ENCODE measurements at places on chromosomes 7 and 10.
A peak's percentile ranks its signal among the peaks of the same experiment; 100 is the strongest.

GRCh38 chr7:27157702-27158431 is 1.4 kb upstream of the HOXA7 start:
- DNase-seq, result no peak

- peak; percentile 67 for DNase-seq
These were observed 1.5 kb downstream of the PVRIG start for GRCh38 chr7:100221231-100221718.

DNA sequence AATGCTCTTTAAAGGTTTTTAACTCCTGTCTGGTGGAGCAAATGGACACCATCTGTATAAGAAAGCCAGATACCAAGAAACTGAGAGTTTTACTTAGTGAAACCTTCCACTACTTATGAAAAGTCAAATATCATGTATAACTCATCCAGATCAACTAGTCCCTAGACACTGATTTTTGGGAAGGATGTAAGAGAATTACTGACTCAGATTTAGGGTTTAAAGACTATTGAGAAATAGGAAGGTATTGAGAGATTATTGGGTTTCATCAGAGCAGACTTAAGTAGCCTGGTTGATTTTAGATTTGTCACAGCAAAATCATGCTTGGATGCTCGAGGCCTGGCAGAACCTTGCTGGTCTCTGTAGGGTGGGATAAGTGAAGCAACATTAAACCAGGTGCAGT is 3.1 kb downstream of the CSTF2T start:
- DNase-seq, result no peak

DNA sequence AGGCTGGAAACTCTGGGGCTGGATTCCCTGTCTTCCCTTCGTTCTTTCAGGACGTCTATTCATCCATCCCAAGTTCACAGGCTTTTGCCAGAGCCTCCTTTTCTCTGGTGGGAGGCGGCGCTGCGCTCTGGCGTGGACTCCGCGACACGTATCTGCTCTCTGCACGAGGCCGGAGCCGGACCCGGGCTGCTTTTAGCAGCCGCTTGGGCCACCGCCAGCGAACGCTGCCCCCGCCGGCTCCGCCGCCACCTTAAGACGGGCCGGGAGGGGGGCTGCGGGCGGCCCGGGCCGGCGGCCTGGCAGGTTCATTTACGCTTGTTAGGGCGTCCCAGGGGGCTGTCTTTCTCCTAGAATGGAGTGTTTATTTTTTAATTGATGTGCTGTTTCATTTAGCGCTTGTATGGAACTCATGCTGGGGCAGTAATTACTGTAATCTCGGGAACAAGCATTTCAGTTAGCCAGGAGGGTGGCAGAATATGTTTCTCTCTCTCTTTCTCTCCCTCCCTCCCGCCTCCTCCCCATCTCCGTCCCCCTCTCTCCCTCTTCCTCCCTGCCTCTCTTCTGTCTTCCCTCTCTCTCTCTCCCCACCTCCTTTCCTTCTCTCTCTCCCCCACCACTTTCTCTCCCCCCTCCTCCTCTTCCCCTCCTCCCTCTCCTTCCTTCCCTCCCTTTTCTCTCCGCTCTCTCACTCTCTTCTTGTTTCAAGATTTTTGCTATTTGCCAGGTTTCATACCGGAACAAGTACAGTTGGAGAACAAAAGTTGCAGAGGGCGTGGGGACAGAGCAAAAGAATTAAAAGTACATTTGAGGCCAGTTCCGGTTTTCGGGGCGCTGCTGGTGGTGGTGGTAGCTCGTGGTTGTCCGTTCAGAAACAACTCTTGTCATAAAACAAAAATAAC is 1.3 kb upstream of the FZD8 start:
- DNase-seq, result no peak

DNA sequence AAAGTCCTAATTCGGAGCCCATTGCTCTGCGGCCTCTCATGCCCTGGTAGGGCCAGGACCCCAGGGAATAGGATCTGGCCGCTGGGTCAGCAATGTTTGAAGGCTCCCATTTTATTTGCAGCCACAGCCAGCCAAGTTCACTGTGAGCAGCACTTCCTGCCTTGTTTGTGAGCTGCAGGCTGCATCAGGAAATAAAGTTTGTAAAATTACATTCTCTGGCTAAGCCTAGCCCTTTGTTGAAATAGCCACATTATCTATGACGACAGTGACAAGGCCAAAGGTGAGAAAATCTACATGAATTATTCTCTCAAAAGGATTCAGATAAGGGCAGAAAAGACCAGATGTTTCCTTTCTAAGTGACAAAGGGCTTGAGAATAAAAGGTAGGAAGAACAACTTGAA is 23.7 kb upstream of the ITGB1 start:
- no peak for DNase-seq

GRCh38 chr10:101761226-101761625 is 14.7 kb downstream of the FGF8 start:
- DNase-seq, result no peak

- no peak for DNase-seq
These were observed 203.7 kb downstream of the GRID1 start for GRCh38 chr10:86162696-86163400.

DNA sequence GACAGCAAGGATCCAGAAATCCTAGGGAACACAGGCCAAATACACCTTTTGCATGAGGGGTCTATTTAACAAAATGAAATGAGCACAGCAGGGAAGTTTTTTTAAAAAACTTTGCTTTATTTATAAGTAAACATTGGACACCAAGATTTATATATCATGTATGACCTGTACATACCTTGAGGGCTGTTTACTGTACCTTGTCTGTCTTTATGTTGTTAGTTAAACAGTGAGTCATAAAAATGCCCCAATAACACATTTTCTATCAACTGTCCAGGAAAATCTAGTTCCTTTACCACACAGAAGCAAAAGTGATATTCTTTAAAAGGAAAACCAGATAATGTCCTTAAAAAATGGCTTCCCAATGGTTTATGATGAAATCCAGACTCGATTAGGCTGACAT is 45.1 kb upstream of the AGR3 start:
- no peak for DNase-seq

DNA sequence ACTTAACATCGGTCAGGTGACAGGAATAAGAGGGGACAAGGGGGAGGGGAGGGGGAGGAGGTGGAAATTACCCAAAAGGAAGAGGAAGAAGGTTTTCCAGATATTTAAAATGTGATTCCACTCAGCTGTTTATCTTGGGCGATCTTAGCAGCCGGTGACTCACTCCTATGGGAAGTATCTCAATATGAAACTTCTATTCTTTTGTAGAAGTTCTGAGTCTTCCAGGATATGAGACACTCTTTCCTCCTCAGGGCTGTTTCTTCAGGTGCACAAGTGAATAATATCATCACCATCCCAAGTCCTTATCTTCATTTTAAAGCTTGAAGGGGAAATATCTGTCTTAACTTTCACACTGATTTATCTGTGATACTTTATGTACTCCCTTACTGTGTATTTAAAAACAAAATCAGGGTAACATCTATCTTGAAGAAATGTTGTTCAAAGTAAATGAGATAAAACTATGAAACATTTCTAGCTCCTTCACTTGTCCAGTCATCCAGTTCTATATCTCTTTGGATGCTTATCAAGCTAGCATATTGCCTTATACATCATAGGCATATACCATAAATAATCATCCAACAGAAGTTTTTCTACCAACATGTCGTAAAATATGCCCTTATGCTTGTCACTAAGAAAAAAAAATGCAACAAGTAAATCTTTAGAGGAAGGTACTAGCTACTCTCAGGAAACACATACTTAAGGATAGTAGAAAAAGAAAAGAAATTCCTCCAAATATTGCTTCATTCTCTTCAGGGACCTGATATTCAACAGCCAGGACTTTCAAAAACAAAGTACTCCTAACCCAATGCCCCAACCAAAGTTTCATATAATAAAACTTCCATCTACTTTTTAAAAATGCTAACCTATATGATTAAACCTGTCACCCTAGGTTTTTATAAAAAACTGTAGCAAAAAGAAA is 13.7 kb downstream of the DOCK4 start:
- no peak for DNase-seq

- DNase-seq, result no peak
These were observed 70.0 kb downstream of the WAPL start for GRCh38 chr10:86451604-86451960.

DNA sequence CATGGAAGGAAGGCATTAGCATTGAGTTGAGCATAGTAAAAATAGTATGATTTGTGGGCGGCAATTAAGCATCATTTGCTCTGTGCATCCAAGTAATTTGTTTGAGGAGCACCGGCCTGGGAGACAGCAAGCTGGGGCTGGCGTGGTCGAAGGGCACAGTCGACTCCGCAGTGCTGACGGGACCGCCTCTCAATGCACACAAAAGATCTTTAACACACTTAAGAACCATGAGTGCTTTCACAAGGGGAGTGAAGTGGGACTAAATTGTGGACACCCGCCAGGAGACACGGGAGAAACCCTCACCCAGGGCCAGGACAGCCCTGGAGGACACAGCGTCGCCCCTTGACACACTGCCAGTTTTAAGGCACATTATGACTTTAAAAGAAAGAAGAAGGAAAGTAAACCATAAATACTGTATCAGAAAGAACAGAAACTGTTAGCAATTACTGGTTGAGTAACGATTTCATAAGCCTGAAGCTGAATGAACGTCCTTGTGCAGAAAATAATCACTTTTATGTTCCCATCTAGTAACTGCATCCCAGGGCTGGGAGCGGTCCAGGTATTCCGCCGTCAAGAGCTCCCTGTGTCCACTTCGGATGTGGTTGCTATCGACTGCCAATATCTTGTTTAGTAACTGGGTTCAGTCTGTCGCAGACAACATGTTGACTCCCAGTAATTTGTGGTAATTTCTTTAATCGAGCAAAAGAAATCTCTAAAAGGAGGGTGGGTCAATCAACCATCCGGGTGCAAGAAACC is 102.1 kb downstream of the EBF3 start:
- DNase-seq, result no peak

DNA sequence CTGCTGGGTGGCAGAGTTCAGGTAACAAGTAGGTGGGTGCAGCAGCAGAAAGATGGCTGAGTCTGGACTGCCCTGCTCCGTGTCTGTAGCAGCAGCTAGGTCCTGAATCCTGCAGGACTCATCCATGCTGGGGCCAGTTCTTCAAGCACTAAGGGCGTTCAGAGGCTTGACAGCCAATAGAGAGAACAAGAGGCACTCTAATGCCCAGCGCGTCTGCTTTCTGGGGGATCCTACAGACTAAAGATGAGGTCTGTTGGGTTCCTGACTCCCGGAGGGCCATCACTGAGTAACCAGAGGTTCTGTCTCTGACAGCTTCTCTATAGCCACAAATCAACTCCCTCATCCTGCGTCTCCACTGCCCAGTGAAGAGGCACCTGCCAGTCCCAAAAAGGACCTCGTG is 125.5 kb downstream of the PTPN20 start:
- no peak for DNase-seq

DNA sequence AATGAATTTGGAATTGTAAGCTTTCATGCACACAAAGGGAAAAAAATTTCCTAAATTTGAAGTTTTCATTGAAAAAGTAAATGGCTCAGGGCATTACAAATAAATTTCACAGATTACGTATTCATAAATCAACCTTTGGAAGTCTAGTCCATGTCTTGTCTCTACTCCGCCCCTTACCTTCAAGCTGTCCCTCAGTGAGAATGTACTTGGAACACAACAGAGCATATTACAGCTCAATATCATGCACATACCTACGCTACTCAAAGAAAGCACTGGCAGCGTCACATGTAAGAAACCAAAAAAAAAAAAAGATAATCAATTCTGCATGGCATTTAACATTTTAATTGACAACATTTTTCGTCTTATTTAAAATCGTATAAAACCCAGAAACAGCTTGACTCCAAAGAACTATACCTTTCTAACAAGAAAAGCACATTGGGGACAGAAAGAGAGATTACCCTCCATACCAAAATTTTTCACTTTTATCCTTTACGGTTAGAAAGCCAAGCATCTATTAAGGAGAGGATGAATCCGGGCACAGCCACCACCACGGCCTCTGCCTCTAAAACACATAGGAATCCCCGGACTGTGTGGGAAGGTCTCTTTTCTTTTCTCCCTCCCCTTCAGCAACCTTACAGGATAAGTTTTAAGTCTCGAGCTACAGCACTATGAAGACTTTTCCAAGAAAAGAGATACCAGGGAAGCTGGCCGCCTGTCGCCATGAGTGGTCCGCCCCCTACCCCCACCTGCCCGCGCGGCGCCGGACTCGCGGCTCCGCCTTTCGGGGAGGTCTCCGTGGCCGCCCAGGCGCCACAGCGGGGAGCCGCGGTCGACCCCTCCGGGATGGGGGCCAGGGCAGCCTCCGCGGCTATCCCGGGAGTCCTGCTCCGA is 1.1 kb downstream of the JMJD1C start:
- no peak for DNase-seq

- no peak for DNase-seq
These were observed 202.3 kb upstream of the KLF6 start for GRCh38 chr10:3987143-3987974.

DNA sequence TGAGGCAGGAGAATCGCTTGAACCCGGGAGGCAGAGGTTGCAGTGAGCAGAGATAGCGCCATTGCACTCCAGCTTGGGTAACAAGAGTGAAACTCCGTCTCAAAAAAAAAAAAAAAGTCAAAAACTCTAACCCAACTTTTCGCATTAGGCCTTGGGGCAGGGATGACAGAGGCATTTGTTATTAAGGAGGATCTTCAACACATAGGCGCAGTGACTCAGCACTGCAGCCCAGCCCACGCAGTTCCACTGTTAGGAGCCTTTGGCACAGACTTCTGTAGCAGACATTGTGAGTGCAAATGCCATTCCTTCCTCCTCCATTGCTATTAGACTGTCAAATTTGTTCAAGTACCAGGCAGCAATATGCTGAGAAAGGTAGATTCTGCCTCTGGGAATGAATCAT is 43.1 kb upstream of the KLHL7 start:
- no peak for DNase-seq

- DNase-seq, result no peak
These were observed 67.3 kb downstream of the NHLRC2 start for GRCh38 chr10:113921561-113922370.

DNA sequence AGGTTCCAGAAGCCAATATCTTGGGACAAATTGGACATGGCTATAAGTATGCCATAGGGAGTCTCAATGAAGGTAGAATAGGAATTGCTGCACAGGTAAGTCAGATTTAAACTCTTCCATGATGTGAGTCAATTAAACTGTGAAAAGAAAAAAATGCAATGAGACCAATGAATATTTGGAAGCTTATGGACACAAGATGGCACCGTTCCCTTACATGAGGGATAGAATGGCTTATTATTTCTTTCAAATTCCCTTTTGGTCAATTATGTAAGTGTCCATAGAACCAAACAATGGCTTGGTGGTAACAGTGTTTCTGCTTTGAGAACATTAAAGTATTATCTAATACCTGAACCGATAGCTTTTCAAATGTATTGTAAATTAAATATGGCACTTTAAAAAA is 35.6 kb downstream of the ACADSB start:
- DNase-seq, result no peak

GRCh38 chr7:8396294-8396693 is 37.1 kb upstream of the NXPH1 start:
- no peak for DNase-seq

- no peak for DNase-seq
These were observed 88.0 kb upstream of the SVIL start for GRCh38 chr10:29722777-29723176.

- DNase-seq, result no peak
These were observed at the start of gene NUPR2 for GRCh38 chr7:56115852-56116538. NUPR2 (minus strand) TSS chr7:56116417; CDS start chr7:56116314, 103 bp downstream.

- DNase-seq, result no peak
These were observed 107.2 kb upstream of the EEPD1 start for GRCh38 chr7:36045830-36046341.

- DNase-seq, result no peak
These were observed 1.4 kb downstream of the CHST3 start for GRCh38 chr10:71965623-71966022.

GRCh38 chr7:77830649-77831355 is 32.2 kb downstream of the PHTF2 start:
- DNase-seq, result no peak
